Karpas-422 (cell line): ENCODE measurements at places on chromosomes 12 and 14. TPM values are rescaled to one million over a fixed set of nuclear protein-coding genes. Genes with fewer than 3 reads are reported as not detected.

DNA sequence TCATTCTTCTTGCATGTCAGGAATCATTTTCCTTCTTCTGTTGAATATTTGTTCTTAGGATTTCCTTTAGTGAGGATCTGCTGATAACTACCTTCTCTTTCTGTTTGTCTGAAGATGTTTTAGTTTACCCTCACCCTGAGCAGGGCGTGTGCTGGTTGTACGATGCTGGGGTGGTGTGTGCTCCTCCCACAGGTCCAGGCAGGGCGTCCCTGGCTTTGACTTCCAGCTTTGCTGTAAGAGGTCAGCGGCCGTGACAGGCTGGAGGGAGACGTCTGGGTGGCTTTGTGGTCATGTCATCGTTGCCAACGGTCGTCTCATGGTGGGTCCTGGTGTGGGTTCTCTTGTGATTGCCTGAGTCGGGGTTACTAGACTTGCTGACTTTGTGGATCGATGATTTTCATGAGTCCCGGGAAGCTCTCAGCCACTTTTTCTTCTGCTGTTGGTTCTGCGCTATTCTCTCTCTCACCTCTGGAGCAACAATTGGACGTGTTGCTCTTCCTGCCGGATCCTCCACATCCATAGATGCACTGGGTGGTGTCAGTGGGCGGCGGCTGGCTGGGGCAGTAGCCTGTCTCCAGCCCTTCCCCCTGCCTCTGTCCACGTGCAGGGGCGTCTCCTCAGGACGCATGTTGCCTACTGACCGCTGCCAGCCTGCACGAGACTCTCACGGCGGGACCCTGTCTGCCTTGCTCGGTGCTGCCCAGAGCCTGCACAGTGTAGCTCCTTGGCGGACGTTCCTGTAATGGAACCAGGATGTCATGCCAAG lies 8.4 kb downstream of the PACS2 start:
- no peaks in the 10 kb centered on the region for H3K27me3 ChIP-seq
- no peak for DNase-seq
- H3K36me3 ChIP-seq: no peaks in the 10 kb centered on the region
- H3K27ac ChIP-seq: no peak overlapping the region

- no peak overlapping the region for H3K4me3 ChIP-seq
- H3K36me3 ChIP-seq: no peaks in the 10 kb centered on the region
- DNase-seq: no peak
- H3K27ac ChIP-seq: no peak overlapping the region
- no peaks in the 10 kb centered on the region for H3K4me1 ChIP-seq
Measured at GRCh38 chr14:79438696-79439342, 772.5 kb downstream of the DIO2 start.

- no peaks in the 10 kb centered on the region for H3K27me3 ChIP-seq
- H3K27ac ChIP-seq: no peak overlapping the region
- H3K4me1 ChIP-seq: no peaks in the 10 kb centered on the region
Measured at GRCh38 chr14:97762386-97762785, 965.2 kb downstream of the VRK1 start.

Gene ANP32D
- total RNA-seq: not detected in 2 replicates

Gene KRT82
- not detected in 2 replicates for total RNA-seq

Gene LBHD2
- total RNA-seq: not detected in 2 replicates

Gene PLEKHG7
- total RNA-seq: not detected in 2 replicates

DNA sequence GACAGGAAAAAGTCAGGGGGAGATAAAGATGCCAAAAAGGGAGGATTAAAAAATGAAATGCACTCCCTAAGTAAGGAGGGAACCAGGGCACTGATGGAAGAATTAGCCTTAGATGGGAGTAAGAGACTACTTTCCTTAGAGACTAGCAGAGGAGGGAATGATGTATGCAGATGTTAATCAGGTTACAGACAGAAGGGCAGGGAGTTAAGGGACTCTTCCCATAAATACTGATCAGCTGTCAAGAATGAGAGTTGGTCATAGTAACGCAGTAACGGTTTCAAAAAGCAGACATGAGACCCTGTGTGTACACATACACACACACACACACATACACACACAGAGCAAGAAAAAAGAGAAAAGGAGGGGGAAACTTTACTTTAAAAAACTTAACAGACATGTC lies 93.4 kb downstream of the PHLDA1 start:
- no peaks in the 10 kb centered on the region for H3K27me3 ChIP-seq
- H3K4me1 ChIP-seq: no peaks in the 10 kb centered on the region
- DNase-seq: no peak
- H3K4me3 ChIP-seq: no peak overlapping the region
- no peaks in the 10 kb centered on the region for H3K36me3 ChIP-seq

DNA sequence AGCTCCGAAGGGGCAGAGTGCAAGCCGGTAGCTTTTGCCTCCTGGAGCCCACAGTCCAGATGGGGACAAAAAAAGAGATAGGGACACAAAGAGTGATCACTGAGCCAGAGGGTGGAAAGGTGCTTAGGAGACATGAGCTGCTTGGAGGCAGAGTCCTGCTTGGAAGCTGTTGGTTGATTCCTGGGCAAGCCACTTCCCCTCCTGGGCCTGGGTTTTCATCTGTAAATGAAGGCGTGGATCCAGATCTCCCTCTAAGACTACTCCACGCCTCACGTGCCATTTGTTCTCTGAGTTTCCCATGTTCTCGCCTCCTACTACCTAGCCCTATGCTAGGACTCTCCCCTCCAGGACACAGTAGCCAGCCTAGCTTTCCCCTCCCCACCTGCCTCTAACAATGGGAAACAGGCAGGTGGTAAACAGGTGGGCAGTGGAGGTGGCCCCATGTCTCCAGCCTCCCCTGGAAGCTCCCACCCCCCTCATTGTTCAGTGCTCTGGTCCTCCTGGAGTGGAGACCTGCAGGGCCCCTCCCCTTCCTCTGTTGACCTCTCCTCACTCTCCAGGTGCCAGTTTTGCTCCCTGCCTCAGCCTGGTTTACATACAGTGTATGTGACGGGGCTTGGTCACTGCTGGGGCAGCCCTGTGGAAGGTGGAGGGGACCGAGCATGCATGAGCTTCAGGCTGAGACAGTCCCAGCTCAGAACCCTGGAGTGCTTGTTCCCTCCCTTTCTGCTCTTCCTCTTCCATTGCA lies 3.8 kb downstream of the SERPINA3 start:
- H3K4me1 ChIP-seq: no peaks in the 10 kb centered on the region
- no peaks in the 10 kb centered on the region; the same call in 1 of the 2 replicates for H3K27me3 ChIP-seq
- DNase-seq: no peak
